Left renal pelvis (tissue), 4 donors: ENCODE measurements at places on chromosomes 11 and 22. TPM values are rescaled to one million over a fixed set of nuclear protein-coding genes. Genes with fewer than 3 reads are reported as not detected.

- no peak for DNase-seq
Observed at GRCh38 chr22:50710886-50711285, 27.1 kb upstream of the ACR start.

DNA sequence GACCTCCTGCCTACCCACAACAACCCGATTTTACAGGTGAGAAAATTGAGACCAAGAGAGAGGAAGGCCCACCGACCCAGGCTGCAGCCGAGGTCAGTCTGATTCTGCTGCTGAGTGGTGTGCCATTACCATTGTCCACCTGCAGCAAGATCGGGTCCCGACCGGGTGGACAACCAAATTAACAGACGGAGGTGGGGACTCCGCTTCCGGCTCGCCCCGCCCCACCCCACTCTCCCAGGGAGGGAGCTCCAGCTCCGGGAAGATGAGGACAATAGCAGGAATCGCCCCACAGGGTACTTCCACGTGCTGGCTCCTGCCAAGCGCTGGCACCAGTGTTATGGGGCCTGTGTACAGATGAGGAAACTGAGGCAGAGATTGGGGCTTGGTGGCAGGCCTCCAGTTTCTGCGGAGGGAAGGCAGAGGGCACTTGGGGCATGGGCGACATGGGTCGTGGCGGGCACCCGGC, 425 bp upstream of the KDELR3 start:
- DNase-seq: no peak

DNA sequence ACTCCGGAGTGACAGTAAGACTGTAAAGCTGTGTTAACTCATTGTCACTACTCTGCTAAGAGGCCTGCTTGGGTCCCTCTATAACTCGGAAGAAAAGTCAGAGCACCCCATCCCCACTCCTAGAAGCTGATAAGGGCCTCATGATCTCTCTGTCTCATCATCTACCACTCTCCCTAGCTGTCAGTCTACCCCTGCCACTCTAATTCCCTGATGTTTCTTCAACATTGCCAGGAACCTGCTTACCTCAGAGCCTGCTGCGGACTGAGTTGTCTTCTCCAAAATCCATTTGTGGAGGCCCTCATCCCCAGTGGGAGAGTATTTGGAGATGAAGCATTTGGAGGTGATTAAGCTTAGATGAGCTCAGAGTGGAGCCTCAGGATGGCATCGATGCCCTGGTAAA, 1092.2 kb downstream of the TBC1D22A start:
- DNase-seq: no peak

GRCh38 chr11:34356576-34356912, 1.3 kb downstream of the ABTB2 start:
- no peak for DNase-seq

The LAYN gene
- polyA plus RNA-seq: 4.6 TPM

- DNase-seq: no peak
Observed at GRCh38 chr11:68601147-68601546, 83.2 kb upstream of the GAL start.

GRCh38 chr11:33475993-33476392, 218.8 kb downstream of the HIPK3 start:
- DNase-seq: peak; percentile 29

DNA sequence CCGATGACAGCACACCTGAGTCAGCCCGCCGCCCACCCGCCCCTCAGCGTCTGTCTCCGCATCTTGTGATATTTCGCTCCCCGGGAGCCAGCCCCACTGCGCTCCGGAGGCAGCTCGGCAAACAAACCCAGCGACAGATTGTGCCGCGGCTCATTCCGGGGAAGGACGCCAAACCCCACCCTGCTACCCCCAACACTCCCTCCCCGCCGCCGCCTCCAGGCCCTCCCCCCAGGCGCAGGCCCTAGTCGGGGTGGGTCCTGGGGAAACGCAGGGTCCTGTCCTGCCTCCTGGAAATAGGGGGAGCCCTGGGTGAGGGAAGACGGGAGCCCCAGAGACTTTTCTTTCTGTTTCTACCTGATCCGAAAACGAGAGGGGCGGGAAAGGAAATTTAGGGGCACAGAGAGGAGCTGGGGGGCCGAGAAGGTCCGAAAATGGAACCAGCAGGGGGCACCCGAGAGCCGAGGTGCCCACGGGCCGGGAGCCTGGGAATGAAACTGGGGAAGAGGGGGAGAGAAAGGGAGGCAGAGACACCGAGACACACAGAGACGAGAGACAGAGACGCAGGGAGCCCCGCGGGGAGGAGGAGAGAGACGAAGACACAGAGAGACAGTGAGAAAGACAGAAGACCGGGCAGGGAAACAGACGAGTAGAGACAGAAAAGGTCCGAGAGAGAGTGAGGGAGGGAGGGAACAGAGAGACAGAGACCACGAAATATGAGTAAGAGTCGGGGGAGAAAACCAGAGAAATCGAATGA, 1.7 kb upstream of the RTN4RL2 start:
- no peak for DNase-seq

GRCh38 chr11:24793479-24793878, 296.6 kb downstream of the LUZP2 start:
- DNase-seq: no peak

DNA sequence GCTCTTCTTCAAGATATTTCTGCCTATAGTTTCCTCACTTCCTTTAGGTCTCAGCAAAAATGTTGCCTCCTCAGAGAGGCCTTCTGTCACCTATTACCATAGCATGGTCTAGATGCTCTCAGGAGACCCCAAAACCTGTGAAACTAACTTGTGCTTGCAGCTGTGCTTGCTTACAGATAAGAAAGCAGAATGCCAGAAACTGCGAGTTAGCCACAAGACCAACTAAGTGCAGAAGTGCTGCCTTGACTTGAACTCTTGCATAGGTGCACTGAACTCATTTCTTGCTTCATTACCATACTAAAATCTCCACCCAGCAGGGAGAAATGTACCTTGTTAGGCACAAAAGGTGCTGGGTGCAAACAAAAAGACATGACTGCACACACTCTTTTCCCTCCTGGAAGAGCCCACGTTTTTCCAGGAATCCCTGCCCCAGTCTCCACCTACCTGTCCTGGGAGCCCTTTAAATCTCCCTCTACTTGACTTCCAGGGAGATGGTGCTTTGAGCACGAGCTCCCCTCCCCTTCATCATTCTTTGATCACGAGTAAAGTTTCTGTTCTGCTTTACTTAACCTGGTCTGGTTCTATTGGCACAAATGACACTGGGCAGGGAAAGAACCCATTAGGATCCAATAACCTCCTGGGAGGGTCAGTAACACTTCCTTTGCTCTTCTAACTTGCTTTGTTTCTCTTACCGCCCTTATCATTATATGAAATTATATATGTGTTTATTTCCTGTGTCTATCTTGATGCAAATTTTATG, 137.7 kb upstream of the DDI1 start:
- DNase-seq: no peak

- no peak for DNase-seq
Observed at GRCh38 chr11:79100093-79100910, 340.5 kb downstream of the TENM4 start.

The APLNR gene
- polyA plus RNA-seq: 85.4 TPM

The KAT5 gene
- polyA plus RNA-seq: 69.3 TPM

DNA sequence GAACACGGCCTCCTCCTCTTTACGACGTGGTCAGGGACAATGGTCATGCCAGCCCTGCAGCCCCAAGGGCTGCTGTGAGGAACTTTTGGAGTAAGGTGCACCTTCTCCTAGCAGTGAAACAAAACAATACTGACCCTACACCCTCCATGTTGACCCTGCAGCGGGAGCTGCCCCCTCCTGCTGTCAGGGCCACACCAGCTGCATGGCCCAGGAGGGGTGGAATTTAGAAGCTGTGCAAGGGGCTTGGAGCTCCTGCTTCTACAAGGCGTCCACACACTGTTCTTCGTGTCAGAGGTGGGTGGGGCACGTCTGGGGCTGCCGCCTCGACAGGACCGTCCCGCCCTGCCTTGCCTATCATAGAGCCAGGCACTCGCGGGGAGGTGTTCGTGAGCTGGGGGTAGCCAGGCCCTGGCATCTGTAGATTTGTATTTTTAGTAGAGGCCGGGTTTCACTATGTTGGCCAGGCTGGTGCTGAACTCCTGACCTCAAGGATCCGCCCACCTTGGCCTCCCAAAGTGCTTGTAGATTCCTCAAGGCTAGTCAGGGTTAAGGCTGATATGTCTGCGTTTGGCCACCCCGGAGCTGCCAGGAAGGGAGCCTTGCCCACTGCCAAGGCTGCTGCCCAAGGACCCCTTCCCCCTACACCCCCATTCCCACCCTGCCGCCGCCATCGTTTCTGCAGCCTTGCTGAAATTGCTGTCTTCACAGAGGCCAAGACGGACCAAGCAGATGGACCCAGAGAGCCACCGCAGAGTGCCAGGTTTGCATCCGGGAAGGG, 15.9 kb downstream of the INCENP start:
- no peak for DNase-seq

The TMEM134 gene
- polyA plus RNA-seq: 44.0 TPM

DNA sequence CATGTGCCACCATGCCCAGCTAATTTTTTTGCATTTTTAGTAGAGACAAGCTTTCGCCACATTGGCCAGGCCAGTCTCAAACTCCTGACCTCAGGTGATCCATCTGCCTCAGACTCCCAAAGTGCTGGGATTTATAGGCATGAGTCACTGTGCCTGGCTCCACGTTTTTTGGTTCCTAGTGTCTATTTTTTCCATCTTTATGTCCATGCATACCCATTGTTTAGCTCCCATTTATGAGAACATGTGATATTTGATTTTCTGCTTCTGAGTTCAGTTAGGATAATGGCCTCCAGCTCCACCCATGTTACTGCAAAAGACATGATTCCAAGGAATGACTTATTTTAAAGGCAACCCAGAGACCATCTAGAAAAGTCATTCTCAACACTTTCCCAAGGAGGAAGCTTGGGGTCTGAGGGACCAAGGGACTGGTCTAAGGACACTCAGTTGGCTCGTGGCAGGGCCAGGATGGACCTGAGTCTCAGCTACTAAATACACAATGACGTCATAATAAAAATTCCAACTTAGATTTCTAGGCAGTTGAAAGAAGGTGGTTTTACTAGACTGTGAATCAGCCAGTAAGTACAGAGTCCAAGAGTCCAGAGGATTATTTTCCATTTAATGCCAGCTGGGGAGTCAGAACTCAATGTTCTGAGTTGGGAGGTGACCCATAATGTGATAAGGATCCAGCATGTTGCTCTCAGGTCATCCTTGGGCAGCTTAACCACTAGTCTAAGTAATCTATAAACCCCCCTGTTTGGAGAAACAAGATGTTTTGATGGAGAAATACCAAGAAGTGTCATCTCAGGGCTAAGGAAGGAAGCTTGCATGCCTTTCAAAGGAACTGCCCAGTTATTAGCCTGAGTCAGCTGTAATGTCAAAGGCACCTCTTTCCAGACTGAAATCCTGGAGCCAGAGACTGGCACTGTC, 39.4 kb downstream of the ABTB2 start:
- DNase-seq: no peak

The GLYATL2 gene
- 1.5 TPM for polyA plus RNA-seq

The MMP12 gene
- 6.8 TPM for polyA plus RNA-seq

The CAVIN3 gene
- polyA plus RNA-seq: 12.0 TPM

- DNase-seq: no peak
Observed at GRCh38 chr11:123577081-123577598, 77.3 kb downstream of the SCN3B start.

GRCh38 chr11:62204430-62204829, 4.0 kb upstream of the SCGB2A1 start:
- DNase-seq: no peak

DNA sequence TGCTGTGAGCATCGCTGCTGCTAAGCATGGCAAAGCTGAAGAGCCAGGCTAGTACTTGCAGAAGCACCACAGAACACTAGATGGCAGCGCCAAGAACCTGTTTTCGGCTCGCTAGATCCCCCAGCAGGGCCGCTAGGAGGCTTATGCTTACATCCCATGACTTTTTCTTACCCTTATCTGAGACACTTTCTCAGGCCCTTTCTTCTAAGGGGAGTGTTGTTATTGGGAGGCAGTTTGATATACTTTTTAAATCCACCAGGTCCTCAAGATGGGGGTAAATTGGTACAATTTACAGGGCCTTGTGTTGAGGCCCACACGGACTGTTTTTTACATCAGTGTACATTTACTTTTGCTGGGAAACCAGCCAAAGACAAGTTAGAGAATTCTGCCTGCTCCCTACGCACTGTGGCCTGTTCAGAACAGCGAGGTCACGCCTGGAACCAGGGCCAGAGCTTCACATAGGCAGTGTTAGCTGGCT, 4.0 kb downstream of the TRIM6 start:
- no peak for DNase-seq

GRCh38 chr22:42328130-42328783, 57.8 kb upstream of the TCF20 start:
- no peak for DNase-seq

The CLP1 gene
- 17.2 TPM for polyA plus RNA-seq

The OR52E8 gene
- polyA plus RNA-seq: not detected

GRCh38 chr11:115036406-115037180, 358.3 kb downstream of the NXPE2 start:
- DNase-seq: no peak

GRCh38 chr11:100855466-100856067, 168.5 kb downstream of the ARHGAP42 start:
- DNase-seq: no peak

DNA sequence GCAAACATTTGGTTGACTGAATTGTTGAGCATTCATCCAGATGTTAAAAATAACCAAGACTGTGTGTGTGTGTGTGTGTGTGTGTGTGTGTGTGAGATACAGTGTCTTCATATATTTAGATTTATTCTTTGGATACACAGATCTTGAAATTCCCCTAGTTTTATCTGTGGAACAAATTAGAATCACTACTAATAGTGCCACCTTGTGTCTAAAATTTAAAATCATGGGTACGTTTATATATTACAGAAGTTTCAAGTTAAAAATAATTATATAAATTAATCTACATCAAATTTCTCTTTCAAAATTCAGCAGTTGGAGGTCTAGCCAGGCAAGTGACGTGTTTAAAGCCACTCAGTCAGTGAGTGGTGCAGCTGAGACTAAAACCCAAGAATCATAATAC, 1566.2 kb upstream of the TENM4 start:
- no peak for DNase-seq

DNA sequence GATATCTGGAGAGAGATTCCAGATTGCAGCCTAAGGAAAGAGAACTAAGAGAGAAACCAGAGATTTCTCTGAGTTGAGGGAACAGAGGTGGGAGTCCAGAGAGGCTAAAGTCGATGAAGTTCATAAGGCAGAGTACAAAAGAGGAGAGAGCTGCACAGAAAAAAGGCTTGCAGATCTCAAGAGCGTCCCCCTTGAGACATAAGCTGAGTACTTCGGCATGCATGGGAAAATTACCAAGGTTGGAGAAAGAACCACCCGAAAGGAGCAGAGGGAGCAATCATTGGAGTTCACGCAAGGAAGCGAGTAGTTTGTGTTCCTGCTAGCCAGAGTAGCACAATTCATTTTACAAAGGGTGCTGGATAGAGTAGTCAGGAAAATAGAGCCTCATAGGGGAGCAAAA, 293.5 kb downstream of the TMEM135 start:
- no peak for DNase-seq

The OR8G5 gene
- polyA plus RNA-seq: not detected

The TMEM25 gene
- 19.1 TPM for polyA plus RNA-seq

The UBQLN3 gene
- not detected for polyA plus RNA-seq

- no peak for DNase-seq
Observed at GRCh38 chr11:60895687-60896086, 10.7 kb downstream of the PRPF19 start.
